ENCODE measurements at places on chromosomes 7 and 10. TPM values are rescaled to one million over a fixed set of nuclear protein-coding genes. Genes with fewer than 3 reads are reported as not detected.
A peak's percentile ranks its signal among the peaks of the same experiment; 100 is the strongest.

TFR2 gene
- 1.4 TPM for polyA plus RNA-seq

SFXN4 gene
- polyA plus RNA-seq, result 23.7 TPM

SMKR1 gene
- polyA plus RNA-seq, result not detected

DNA sequence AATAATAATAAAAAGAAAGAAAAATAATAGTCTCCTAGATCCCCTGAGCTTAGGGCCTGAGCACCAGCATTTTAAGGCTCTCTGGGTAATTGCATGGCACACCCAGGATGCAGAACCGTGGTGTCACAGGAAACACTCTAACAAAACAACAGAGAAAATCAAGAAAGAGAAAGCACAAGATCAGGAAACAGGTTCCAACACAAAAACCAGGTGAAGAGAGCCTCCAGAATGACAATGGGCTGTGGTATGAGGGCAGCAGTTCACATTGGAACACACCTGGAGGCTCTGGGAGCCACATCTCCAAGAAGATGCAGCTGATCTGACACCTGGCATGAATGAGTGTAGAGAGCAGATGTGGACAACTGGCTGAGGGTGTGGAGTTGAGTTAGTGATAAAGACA, 7.1 kb downstream of the MMRN2 start:
- peak; percentile 90 for DNase-seq

- DNase-seq, result no peak
Measured at GRCh38 chr10:82477776-82478175, 602.8 kb downstream of the NRG3 start.

GDF2 gene
- polyA plus RNA-seq, result not detected

GRCh38 chr7:137846827-137847567, at the start of gene DGKI:
Gene DGKI (minus strand): TSS chr7:137846974.
- no peak for DNase-seq

DNA sequence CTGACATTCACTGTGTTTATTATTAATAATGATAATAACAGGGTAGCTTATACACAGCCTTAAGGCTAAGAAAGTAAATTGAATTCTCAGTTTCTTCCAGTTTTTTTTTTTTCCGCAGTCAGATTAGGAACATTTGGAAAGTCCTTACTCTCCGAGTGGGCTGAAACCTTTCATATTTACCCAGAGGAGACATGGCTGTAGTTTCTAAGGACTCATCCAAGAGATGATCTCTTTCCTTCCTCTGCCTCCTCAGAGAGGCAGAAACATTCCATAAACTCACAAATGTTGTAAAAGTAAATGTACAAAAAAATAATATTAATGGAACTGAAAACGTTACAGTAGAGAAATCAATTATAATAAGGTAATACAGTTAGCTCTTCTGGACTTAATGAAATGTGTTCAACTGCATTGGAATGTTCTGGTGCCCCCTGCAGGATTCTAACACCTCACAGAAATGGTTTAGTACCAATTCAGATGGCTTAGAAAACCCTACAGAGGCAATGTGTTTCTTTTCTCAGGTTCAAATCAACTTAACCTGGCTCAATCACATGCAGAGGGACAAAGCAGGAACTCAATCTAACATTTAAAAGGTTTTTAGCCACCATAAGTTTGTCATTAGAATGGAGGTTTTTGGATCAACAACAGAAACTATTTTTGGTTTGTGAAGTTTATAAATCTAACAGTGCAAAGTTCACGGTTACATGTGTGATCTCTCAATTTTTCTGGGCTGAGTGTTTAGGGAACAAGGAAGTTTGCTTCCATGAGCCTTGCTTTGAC, 71.7 kb downstream of the ICA1 start:
- DNase-seq, result peak; percentile 74

IL6 gene
- polyA plus RNA-seq, result not detected

ATP5MK gene
- 509 TPM for polyA plus RNA-seq

- DNase-seq, result peak; percentile 6
Measured at GRCh38 chr10:51960494-51960895, 261.1 kb upstream of the CSTF2T start.

- no peak for DNase-seq
Measured at GRCh38 chr7:16268821-16269768, 152.2 kb downstream of the CRPPA start.

IPMK gene
- 2.6 TPM for polyA plus RNA-seq

ADAMTS14 gene
- not detected for polyA plus RNA-seq

DDIT4 gene
- polyA plus RNA-seq, result 89.5 TPM

SLIT1 gene
- polyA plus RNA-seq, result not detected

RET gene
- not detected for polyA plus RNA-seq

DNA sequence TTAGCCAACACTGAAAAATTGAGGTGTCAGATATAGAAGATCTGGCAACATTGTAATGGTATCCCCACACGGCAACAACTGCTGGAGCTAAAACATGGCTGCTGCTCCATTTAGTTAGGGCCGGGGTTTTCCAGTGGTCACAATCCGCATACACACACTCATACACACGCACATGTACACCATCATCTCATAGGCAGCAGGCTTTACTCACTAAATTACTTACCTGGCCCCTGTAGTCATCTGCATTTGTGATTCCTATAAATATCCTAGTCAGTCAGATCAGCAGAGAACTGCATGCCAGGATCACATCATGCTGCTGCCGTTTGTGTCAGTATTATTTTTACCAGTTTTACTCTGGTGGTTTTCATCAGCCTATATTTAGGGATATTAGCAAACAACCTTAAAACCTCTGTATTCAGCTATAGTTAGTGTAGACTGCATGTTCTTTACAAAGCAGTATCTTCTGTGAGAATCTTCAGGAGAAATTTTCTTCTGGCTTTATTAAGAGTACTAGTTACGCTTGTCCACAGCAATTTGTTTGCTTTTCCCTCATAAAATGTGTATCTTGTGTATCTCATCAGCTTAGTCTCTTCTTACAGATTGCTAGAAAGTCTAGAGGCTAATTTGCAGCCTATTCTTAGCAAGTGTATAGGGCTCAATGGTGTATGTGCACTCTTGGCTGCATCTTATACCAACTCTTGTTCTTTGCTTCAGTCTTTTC, 38.3 kb upstream of the PTPN12 start:
- no peak for DNase-seq

DNA sequence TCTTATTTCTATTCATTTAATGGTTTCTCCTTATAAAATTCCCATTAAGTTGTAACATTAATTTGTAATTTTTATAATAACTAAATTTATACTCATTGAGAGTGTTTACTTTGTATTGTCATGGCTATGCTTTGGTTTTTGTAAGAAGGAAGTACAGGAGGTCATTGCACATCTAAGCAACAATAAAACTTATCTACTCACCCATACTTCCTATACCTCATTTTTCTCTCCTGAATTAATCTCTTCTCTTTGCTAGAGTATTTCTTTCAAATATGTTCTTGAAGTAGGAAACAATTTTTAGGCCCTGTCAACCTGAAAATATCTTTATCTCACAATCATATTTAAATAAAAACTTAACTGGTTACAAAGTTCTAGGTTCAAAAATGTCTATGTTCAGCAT, 95.4 kb upstream of the WDR11 start:
- DNase-seq, result no peak

GRCh38 chr10:19947656-19948055, 131.4 kb downstream of the PLXDC2 start:
- no peak for DNase-seq

C7orf33 gene
- polyA plus RNA-seq, result not detected

DNA sequence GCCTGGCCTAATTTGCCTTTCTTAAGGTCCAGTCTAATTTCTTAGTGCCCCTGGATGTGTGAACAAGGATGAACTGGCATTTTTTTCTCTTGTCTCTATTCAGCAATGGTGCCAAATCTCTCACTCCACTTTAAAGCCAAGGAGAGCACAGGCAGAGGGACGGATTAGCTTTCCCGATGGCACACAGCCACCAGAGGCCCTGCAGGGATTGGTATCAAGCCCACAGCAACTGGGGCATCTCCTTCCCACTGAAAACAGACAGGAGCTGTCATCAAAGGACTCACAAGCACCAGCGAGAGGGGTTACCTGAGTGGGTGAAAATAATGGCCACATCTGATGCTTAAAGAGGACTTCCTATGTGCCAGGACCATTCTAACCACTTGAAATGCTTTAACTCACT, 83.1 kb downstream of the ITIH5 start:
- DNase-seq, result no peak

- no peak for DNase-seq
Measured at GRCh38 chr7:6425948-6426347, 21.8 kb downstream of the DAGLB start.

DNA sequence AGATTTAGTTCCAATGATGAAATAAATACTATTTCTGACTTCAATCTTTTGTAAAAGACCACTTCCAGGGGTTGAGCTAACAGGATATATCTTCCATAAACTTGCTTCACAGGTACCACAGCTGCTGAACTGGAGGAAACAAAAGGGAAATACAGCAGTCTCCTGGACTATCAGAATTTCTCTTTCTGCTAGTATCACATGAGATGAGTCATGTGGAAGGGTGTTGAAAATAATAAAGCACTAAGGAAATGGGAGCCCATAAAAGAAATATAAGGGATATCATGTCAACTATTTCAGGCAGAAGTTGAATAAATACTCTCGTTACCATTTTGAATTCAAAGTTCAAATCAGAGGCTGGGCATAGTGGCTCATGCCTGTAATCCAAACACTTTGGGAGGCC, 250.3 kb upstream of the NFE2L3 start:
- DNase-seq, result no peak

GRCh38 chr10:124109261-124109660, 15.9 kb upstream of the CHST15 start:
- no peak for DNase-seq

- DNase-seq, result peak; percentile 55
Measured at GRCh38 chr7:29921404-29922010, 68.1 kb downstream of the SCRN1 start.

GRCh38 chr10:46525177-46525823, 31.2 kb downstream of the GPRIN2 start:
- DNase-seq, result no peak

GRCh38 chr10:18294633-18295032, 154.4 kb downstream of the CACNB2 start:
- DNase-seq, result no peak

DNA sequence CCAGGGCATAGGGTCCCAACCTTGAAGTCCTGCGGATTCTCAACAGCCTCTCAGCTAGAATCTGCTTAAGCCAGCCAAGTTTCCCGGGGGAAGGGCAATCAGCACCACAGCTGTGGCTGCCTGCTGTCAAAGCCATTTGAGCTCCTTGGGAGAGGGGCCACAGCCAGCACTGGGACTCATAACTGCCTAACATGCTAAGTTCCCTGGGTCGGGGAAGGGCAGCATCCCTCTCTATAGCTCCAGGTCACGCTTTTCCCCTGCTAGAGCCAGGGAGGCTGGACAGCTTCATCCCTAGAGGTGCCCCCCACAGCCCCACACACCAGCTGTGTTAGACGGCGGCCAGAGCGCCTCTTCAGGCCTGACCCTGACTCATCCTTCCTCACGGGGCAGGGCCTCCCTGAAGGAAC, 49.6 kb upstream of the PDE1C start:
- no peak for DNase-seq

SYT15 gene
- polyA plus RNA-seq, result 0.09 TPM
